ENCODE measurements at places on chromosomes 6 and 20.
A peak's percentile ranks its signal among the peaks of the same experiment; 100 is the strongest.

- no peak for DNase-seq
Observed at GRCh38 chr6:18343741-18344140, 43.4 kb upstream of the RNF144B start.

- DNase-seq = peak; percentile 71
Observed at GRCh38 chr6:18990059-18990978, 603.2 kb downstream of the RNF144B start.

DNA sequence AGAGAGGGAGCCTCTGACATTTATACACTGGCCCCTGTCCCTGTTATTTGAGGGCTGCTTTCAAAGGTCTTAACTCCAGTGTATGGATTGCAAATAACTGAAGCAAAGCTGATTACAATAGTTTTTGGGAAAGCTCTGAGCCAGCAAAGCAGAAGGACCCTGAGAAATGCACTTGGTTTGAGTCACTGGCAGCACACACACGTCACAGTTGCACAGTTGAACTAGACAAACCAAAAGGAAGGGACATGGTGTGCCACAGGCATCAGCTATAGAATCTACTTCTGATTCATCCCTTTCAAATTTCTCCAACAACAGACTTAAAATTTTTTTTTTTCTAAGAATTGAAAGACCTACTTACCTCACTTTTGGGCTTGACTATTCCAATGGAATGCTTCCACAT is 56.4 kb downstream of the SNRNP48 start:
- no peak for DNase-seq

DNA sequence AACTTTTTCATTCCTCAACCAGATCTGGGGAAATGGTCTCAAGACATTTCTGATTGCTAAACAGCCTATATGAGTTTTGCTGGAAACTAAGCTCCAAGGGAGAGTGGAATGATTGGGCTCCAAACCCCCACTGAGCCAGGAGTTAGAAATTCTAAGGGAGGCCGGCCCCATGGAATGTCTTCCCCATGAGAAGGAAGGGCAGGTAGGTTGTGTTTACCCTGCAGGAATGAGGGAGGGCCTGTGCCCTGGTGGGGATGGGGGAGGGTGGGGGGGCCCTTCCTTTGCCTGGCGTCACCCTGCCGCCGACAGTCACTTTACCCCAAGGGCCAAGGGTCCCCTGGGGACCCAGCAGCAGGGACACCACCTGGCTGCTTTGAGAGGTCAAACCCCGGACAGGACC is 298.9 kb downstream of the TFAP2C start:
- no peak for DNase-seq

GRCh38 chr20:44768854-44769480 is 23.3 kb downstream of the KCNK15 start:
- DNase-seq = no peak
